SIG-M5 (cell line): ENCODE measurements at places on chromosomes 12 and 14.

DNA sequence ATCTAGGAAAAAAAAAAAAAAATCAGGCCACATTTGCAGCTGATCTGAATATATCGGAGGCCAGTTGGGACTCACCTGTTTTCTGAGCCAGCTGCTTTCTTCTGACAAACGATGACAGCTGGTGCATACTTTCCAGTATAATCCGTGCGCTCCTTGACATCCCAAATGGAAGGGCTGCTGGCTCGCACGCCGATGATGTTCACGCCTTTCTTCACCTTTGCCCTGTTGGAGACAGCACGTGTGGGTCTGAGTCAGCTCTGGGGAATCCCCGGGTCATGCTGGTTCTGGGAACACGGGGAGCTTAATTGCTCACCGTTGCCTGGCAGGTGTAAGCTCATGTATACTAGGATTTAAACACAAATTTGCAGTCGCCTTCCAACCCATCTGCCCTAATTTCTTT, 372.8 kb downstream of the TMEM132D start:
- DNase-seq = no peak

DNA sequence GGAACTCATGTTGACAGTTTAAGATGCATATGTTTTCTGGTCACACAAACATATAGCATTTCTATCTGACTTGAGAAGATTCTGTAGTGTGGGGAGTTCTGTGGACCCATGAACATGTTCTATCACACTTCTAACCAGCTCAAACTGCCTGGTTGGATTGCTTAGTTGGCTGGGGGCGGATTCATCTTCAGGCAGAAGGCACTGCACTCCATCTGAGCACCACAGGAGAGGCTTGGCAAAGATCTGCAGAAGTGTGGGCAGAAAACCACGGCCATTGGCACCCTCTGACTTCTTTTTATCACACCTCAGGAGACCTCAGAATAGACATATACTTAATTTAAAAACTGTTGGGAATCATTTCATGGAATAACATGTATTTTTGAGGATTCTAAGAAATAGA, 68.5 kb downstream of the LIN7A start:
- DNase-seq = no peak

DNA sequence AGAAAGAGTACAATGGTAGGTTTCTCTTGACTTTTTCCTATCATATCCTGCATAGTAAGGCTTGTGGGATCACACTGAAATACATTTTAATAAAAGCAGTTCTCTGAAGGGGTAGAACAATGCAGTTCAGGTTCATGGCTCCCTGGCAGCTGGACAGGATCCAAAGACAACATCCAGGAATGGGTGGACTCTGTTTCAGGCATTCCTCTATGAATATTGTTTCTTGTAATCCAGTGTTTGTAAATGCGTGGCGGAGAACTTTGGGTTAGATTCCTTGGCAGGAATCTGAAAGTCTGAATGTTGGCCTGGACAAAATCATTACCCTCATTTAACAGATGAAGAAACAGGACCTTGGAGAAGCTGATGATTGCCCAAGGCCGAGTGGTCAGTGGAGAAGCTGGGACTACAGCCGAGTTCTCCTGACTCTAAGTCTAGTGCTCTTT, 43.5 kb downstream of the SYNE2 start:
- no peak for DNase-seq

GRCh38 chr14:34180869-34181268, 230.0 kb upstream of the EGLN3 start:
- no peak for DNase-seq

DNA sequence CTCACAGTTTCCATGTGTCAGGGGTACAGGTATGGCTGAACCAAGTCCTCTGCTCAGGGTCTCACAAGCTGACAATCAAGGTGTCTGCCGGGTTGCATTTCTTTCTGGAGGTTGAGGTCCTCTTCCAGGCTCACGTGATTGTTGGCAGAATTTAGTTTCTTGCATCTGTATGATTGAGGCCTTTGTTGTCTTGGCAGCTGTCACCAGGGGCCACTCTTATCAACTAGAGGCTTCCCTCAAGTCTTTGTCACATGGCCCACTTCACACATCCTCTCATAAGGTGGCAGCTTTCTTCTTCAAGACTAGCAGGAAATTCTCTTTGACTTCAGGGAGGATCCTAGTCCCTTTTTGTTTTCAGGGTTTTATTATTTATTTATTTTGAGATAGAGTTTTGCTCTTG, 46.0 kb upstream of the FOS start:
- DNase-seq = no peak

GRCh38 chr14:103816991-103817390, 30.4 kb downstream of the PPP1R13B start:
- DNase-seq = no peak

GRCh38 chr12:127065595-127065994, 1201.4 kb upstream of the TMEM132C start:
- DNase-seq = no peak

DNA sequence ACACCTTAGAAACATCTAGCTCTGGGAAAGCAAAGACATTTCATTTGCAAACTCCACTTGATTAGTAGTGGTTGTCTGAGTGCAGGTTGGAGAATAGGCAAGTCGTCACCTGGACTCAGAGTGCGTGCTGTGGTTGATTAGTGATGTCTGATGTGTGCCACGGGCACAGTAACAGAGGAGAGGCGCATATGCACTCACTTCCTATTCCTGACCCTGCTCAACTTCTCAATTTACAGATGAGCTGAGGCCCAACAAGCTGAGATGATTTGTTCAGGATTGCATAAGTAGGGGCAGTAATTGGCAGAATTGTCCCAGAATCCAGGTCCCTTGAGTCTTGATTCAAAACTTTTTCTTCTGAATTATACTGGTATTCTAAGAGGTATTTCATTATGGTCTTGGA, 44.9 kb downstream of the ADCK1 start:
- DNase-seq = no peak

- no peak for DNase-seq
These were observed 1.6 kb upstream of the C12orf71 start for GRCh38 chr12:27083861-27084394.

DNA sequence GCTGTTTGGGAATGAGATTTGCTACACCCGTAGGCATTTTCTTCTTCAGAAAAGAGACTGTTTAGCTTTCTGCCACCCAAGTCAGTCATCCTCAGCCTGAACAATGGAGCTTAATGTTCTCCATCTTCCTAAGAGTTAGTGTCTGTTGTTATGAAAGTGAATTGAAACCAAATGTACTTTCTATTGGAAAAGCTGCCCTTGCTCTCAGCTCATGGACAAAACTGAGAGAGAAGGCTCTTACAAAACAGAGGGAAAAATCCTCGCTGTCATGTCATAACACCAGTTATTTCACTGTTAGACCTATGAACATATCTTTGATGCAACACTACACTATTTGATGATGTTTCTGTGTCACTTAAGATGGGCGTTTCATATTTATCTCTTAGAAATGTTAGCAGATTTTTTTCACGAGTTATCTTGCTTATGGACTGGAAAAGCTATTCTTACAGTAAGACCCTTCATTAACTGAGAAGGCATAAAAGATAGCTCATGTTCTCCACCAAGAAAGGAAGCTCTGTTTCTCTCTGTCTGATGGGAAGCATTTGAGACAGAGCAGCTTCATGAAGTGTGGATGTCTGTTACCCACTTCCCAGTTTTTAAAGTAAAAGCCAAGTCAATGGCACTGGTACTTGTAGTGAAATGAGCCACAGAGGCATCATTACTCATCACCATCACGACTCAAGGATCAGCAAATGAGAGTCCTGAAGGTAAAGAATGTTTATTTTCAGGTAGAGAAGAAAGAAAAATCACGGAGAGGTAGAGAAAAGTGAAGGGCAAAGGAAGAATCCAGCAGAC, 483.9 kb downstream of the ZFP36L1 start:
- no peak for DNase-seq

- no peak for DNase-seq
These were observed 639.4 kb upstream of the TBX3 start for GRCh38 chr12:115323223-115323905.

- DNase-seq = no peak
These were observed 41.9 kb downstream of the ATP23 start for GRCh38 chr12:57983146-57983857.

GRCh38 chr14:105861985-105862465, 335.6 kb downstream of the TMEM121 start:
- no peak for DNase-seq

DNA sequence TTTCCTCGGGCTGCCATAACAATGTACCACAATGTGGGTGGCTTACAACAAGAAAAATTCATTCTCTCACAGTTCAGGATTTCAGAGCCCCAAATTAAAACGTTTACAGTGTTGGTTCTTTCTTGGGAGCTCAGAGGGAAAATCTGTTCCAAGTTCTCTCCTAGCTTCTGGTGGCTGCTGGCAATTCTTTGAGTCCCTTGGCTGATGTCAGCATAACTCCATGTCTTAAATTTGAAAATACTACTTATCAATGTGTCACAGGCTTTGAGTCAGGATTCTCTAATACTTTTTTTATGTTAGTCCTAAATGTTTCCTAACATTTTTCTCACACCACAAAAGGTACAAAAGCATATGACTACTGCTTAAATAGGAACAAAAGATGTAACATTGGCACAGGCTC, 198.4 kb upstream of the ATXN7L3B start:
- no peak for DNase-seq

- no peak for DNase-seq
These were observed 9.1 kb downstream of the GPR19 start for GRCh38 chr12:12686925-12687324.
